Kidney capillary endothelial cell (primary cell): ENCODE measurements at places on chromosomes 16 and 17.

- no peak for DNase-seq
These were observed 97.0 kb downstream of the WWOX start for GRCh38 chr16:78196502-78196901.

GRCh38 chr16:23902034-23902747 lies 66.4 kb downstream of the PRKCB start:
- no peak for DNase-seq

DNA sequence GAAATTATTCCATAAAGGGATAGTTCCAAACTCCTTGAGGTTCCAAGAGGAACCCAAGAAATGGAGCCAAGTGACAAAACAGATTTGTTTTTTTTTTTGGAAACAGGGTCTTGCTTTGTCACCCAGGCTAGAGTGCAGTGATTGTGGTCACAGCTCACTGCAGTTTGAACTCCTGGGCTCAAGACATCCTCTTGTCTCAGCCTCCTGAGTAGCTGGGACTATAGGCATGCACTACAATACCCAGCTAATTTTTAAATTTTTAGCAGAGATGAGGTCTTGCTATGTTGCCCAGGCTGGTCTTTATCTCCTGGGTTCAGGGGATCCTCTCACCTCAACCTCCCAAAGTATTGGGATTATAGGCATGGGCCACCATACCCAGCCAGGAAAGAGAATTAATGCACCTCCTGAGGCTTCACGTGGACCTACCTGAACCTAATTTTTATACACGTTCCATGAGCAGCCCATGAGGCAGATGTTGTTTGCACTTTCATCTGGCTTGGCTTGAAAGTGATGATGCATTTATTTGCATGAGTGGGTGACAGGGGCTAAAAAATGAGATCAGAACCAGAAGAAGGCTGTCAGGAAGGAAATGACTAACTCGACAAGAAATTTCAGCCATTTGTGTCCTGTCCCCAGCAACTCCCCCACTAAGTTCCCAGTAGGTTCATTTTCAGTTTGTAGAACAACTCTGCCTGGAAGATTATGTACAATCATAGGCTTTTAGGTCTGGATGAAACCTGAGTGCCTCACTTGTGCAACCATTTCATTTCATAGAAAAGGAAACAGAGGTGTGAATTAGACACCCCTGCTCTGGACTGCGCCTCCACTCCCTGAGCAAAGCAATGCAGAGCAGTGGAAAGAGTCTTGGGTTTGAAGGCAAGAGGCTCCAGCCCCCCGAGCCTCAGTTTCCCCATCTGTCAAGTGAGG lies 10.3 kb upstream of the IRF8 start:
- peak; percentile 92 for DNase-seq

- DNase-seq, result no peak
These were observed 56.6 kb upstream of the CRISPLD2 start for GRCh38 chr16:84763164-84763563.

GRCh38 chr16:84833144-84833500 lies 13.3 kb downstream of the CRISPLD2 start:
- no peak for DNase-seq

- no peak for DNase-seq
These were observed 20.6 kb downstream of the TPPP3 start for GRCh38 chr16:67372664-67373063.

GRCh38 chr17:83124871-83125514 lies 45.6 kb downstream of the METRNL start:
- no peak for DNase-seq

DNA sequence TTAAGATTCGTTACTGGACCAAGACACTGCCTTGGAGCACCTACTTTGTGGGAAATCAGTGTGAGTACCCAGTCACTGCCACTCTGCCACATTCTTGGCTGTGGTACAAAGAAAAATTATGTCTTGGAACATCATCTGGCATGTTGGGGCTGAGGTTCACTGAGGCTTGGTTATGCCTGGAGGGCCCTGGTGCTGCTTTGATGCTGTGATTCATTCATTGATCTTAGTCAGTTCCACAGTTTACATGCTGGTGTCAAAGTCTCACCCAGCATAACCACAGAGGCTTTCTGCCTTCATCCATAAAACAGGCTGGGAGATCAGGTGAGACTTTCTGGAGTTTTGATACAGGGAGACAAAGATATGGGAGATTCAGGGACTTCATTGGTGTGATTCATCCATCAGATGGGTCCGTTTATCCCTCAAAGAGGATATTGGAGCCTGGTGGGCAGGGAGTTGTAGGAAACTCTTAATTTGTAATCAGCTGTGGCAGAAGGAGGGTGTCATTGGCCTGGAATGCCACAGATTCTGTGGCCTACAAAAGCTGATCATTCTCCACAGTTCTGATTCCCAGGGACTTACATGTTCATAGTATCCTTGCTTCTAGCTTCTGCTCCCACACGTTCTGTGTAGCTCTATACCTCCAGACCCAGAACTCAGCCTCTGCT lies 322.5 kb downstream of the PMP22 start:
- no peak for DNase-seq

- no peak for DNase-seq
These were observed 8.1 kb downstream of the DOC2B start for GRCh38 chr17:173166-173911.

DNA sequence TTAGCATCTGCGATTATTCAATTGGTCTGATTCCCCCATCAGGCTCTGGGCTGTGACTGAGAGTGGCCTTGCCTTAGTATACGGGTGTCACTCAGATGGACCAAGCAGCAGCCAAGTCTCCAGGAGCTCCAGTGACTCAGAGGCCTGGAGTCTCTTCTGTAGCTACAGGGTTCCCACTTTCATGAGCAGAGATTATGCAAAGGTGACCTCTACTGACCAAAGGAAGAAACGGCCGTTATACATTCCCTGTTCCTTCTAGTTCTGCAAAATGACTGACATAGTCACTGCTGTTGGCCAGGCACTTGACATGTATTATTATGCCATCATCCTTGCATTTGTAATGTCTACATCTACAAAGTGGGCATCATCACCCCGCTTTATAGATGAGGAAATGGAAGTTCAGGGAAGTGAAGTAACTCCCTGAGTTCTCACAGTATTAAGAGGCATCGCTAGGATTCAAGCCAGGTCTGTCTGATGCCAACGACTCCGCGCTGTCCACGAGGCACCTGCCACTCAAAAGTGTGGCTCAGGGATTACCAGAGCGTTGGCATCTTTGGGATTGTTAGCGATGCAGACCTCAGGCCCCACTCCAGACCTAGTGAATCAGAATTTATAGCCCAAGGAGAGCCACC lies 23.3 kb downstream of the SLC38A7 start:
- DNase-seq, result peak; percentile 86

DNA sequence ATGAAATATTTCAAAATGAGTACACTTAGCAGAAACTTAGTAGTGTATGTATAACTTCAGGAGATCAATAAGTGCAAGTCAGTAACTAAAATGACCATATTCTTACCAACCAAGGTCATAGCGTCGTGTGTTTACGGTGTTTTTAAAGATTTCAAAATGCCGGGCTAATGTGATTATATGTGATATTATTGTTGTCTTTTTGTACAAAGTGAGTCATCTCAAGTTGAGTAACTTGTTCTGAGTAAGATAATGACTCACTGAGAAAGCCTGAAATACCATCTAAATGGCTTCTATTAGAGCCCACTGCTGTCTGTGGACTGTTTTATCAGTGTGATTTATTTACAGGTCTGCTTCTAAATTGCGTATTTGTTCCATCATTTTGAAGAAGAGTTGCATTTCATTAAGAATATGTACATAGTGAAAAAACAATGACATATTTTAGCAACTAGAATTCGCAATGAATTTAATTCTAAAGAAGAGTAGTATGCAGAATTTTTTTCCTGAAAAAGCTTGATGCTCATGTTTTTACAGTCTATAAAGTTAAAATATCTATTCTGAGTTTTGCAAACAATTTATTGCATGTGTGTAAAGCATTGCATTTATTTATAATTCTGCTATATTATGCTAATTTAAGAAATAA lies 12.7 kb downstream of the KRT12 start:
- DNase-seq, result peak; percentile 77

DNA sequence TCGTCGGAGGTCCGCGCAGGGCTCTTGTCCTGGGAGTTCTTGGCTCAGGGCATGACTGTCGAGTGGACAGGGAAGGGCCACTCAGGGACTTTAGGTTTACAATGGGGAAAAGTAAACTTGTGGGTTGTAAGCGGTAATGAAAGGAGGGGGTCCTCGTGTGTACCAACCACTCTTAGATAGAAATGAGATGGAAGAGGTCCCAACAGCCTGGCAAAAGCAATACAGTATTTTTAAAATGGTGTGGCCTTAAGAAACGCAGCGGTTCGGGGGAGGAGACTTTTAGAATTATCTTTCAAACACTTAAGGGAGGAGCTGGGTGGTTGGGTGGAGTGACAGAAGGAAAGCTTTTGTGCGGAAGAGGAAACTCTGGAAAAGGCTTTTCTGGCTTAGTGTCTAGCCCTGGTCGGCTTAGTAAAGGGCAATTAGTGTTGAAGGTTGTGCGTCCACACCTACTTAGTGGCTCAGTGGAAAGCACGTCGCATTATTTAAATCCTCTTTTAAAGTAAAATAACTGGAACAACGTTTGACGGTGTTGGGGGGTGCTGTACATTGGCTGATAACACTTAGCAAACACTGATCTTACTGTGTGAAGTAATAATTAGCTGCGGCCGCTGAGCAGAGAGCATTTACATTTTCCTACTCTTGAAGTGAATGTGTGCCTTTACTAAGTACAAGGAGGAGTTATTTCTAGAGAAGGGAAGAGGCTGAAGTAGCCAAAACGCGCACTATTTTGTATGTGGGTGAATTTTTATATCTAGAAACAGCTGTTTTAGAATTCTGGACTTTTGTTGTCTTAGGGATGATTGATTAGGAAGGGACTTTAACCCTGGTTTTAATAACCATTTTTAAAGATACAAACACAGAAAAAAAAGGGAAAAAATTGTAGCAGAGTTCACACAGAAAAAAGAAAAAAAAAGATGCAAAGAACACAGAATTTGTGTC lies 1.0 kb downstream of the WSB1 start:
- peak; percentile 75 for DNase-seq

DNA sequence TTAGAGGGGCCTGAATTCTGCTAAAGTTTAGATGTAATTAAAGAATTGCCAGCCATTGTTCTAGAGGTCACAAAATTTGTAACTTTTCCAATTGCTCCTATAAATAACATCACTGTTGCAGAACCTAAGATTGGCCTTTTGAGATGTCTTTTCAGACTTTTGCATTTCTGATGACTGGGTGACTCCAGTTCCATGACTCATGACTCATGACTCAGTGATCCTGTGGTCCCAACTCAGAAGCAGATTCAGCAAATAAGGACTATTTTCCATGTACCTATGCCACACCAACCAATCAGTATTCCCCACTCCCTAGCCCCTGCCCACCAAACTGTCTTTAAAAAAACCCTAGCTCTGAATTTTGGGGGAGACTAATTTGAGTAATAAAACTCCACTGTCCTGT lies 740.9 kb downstream of the CDH8 start:
- DNase-seq, result peak; percentile 57

DNA sequence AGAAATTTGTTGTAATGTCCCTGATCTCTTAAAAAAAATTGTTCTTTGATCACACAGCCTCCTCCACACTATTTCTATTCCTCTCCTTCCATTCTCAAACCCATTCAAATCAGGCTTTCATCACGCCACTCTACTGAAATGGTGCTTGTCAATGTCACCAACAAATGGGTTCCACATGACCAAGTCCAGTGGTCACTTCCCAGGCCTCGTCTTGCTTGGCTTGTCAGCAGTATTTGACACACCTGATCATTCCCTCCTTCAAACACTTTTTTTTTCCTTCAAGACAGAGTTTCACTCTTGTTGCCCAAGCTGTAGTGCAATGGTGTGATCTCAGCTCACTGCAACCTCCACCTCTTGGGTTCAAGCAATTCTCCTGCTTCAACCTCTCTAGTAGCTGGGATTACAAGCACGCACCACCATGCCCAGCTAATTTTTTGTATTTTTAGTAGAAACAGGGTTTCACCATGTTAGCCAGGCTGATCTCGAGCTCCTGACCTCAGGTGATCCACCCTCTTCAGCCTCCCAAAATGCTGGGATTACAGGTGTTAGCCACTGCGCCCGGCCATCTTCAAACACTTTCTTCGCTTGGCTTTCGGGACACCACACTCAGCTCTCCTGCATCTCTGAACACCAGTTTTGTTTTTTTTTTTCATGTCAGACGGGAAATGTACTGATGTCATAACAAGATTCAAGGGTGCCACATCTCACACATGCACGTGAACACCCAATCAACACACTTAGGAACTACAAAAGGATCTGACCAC lies 18.3 kb downstream of the NQO1 start:
- DNase-seq, result no peak

DNA sequence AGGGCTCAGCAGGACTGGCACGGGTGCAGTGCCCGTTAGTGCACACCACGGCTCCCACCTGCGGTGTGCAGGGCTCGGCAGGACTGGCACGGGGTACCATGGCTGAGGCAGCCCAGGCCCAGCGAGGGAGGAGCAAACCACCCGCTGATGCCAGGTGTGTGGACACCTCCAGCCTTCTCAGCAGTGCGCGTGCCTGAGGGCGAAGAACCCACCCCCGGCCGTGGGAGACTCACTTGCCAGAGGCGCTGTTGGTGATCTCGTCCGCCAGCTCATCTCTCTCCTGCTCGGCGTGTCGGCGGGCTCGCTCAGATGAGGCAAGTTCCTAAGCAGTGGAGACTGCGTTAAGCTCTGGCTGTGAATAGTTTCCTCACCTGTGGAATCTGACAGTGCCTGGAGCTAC lies 45.4 kb downstream of the NDEL1 start:
- DNase-seq, result no peak

- no peak for DNase-seq
These were observed 213.9 kb downstream of the TMEM114 start for GRCh38 chr16:8376430-8376829.

- DNase-seq, result no peak
These were observed 239.9 kb upstream of the DYNLRB2 start for GRCh38 chr16:80300876-80301275.

DNA sequence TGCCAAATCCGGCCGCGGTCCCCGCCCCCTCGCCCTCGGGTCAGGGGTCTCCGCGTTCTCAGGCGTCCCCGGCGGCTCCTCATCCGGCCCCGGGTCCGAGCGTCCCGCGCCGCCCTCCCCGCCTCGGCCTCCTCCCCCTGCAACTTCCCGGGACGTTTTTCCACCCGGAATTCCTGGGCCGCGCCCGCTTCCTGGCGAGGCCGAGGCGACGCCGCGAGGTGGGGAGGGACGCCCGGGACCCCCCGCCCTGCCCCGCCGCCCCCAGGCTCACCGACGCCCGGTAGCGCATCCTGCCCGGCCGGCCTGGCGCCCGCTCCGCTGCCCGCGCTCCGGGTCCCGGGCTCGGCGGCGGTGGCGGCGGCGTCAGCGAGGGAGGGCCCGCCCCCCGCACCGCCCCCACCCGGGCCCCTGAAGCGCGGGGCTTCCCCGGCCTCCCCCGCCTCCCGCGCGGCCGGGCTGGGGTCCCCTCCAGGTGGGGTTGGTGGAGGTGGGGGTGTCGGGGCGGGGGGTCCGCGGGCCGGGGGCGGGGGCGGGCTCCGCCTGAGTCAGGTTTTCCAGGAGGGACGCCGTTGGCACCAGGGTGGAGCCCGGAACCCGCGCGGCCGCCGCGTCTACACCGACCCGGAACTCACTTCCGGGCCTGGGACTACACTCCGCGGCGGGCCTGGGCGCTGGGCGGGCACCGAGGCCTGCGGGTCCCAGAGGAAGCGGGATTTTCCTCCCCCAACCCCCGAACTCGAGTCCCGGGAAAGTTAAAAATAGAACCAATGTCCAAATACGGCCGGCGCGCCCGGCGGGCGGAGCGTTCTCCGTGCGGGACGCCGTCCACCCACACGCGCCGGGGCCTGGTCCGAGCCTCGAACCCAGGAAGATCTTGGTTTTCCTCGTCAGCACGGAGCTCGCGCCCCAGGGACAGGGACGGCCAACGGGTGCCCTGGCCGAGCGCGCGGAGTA lies 6.8 kb downstream of the MYO1C start:
- DNase-seq, result peak; percentile 83

- no peak for DNase-seq
These were observed 17.1 kb upstream of the PDXDC1 start for GRCh38 chr16:14957576-14958322.

- no peak for DNase-seq
These were observed 486 bp downstream of the PIGS start for GRCh38 chr17:28570716-28571360.
